ENCODE measurements at places on chromosomes 12 and 14.
A peak's percentile ranks its signal among the peaks of the same experiment; 100 is the strongest.

DNA sequence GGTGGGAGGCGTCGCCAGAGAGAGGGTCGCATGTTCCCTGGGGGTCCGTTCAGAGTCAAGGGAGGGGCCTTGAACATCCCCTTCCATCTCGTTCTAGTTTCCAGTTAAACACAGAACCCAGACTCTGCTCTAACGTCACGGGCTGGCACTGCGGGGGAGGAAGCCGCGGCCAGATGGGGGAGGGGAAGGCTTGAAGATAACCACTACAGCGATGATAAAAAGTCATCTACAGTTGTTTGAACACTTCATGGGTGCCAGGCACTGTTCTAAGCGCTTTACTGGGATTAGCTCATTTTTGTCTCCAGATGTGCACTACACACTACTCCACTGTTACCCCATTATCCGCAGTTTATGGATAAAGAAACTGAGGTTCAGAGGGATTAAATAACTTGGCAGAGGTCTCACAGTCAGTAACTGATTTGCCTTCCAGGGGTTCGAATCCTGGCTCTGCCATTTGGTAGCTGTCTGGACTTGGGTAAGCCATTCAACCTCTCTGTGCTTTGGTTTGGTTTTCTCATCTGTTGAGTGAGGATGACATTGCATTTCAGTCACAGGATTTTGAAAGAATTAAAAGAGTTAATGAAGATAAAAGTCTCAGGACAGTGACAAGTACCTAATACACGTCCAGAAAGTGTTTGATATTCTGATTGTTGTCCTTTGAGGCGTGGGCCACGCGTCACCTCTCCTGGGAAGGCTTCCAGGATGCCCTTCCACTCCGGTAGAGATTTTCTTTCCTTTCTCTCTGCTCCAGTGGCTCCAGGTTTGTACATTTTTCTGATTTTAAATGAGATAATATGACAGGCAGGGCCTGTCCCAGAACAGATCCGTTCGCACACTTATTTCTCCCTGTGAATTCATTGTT, 798 bp upstream of the RASAL1 start:
- peak; percentile 30 for DNase-seq

GRCh38 chr12:16524378-16524777, 81.6 kb downstream of the LMO3 start:
- no peak for DNase-seq

GRCh38 chr14:74064883-74065282, 19.4 kb downstream of the ALDH6A1 start:
- DNase-seq: peak; percentile 10

- DNase-seq: peak; percentile 27
Observed at GRCh38 chr12:75505706-75506312, 5.6 kb downstream of the KRR1 start.

DNA sequence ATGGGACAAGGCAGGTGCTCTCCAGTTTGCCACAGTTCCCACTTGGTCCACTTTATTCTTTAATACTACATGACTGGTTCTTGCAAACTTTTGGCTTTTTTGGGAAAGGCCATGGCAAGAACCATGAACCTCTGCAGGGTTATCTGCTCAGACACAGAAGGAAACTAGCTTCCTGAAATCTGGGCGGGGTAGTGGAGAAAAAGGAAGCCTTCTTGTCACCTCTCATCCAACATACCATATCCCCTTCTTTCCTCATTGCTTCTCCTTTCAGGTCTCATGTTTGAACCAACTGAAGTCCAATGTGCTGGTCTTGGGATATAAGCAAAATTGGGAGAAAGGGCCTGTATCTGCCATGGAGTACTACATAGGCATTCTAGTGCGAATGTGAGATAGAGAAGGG, 5.5 kb upstream of the KLHL33 start:
- no peak for DNase-seq

- DNase-seq: peak; percentile 60
Observed at GRCh38 chr14:73457041-73457923, 1.1 kb downstream of the NUMB start.

- peak; percentile 25 for DNase-seq
Observed at GRCh38 chr12:68374307-68374982, 42.3 kb upstream of the MDM1 start.

DNA sequence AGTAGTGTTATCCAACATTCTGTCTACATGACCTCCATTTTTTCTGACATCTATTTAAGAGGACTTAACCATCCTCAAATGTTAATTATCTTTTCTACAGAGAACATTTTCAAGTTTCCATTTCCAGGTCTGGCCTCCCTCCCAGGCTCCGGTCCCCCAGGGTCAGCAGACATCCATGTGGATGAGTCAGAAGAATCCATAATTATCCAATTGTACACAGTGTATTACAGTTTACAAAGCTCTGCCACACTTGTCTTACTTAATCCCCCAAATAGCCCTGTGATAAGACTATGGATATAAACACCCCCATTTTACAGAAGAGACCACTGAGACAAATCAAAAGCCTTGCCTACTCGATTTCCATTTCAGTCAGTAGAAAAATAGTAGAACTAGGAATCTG, 65.0 kb downstream of the SLC8A3 start:
- DNase-seq: no peak

DNA sequence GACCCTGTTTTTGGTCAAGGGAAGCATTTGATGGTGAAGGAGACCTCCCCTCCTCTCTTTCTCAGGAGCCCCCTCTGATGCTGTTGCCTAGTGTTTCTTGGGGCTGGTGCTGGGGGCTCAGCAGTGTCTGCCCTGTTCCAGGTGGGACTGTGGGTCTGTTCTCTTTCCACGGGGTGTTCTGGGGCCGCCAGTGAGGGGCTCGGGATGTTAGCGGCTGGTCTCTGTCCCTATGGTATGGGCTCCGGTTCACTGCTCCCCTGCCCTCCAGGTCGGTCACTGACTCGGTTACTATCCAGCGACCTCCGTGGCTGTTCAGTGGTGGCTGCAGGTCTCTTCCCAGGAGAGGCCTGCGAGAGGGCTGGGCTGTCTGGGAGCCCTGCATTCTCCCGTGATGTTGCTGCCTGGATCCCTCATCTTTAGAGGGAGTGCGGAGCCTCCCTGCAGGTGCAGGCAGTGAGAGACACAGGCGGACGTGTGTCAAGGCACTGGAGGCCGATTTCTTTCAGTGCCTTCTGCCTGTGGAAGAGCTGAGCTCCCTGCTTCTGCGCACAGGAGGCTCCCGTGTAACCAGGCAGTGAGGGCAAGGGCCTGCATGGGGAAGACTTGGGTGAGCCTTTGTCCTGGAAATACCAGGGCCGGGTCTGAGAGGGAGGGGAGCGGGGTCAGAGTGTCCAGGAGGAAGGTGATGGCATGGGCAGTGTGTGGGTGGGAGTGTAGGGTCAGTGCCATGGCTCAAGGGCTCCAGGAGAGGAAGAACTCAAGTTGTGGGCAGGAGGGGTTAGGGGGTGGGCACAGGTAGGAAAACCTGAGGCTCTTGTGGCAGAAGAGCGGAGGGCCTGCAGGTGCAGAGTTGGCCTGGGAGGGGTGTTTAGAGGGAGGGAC, 362.6 kb downstream of the TMEM121 start:
- DNase-seq: no peak

GRCh38 chr14:106845286-106846087, 1319.1 kb downstream of the TMEM121 start:
- no peak for DNase-seq

- DNase-seq: no peak
Observed at GRCh38 chr12:126362493-126362892, 1297.3 kb downstream of the AACS start.

GRCh38 chr12:122932207-122932606, 34.1 kb downstream of the ABCB9 start:
- DNase-seq: no peak

- DNase-seq: no peak
Observed at GRCh38 chr12:132046561-132046960, 96.8 kb downstream of the EP400 start.

DNA sequence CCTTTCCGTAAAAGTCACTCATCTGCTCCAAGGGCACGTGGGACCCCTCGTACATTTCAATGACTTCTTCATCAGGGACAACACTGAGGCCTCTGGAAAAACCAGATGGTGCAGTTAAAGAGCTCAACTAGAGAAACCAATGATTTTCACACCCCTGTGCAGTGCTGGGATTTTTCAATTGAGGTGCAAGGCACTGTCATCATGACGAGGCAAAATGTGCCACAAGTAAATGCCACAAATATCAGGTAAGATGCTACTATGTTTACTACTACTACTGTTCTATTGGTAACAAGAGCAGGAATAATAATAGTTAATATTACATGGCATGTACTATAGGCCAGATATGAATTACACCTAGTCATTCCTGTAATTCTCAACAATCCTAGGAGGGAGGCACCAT, 42.4 kb downstream of the NT5DC3 start:
- DNase-seq: peak; percentile 11

DNA sequence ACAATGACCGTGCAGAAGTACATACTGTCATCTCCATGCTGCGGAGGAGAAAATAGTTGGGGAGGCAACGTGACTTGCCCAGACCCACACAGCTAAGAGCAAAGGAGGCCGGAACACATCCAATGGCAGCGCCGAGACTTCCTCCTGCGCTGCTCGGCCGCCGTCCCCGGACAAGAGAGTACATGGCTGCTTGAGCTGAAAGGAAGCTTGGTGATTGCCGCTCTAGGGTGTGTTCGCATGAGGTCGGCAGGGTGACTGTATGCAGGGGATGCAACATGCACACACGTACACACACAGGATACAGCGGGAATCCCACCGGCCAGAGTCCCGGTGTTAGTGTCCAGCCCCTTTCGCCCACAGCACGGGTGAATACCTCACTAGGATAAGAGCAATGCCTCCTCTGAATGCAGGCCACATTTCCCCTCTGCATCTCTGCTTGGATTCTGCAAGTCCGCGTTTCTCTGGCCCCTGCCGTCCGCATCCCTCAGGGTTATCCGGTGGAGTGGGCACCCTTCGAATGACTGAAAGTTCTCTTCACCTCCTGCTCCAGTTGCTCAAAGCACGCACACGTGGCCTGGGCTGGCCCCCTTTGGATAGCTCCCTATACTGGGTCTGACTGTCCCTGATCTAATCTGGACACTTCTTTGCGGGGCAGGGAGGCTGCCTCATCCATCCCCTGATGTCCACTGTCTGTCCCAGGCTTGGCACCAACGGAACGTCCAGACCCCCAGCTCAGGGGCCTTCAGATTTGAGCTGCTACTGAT, 78.8 kb downstream of the GSC start:
- DNase-seq: no peak

DNA sequence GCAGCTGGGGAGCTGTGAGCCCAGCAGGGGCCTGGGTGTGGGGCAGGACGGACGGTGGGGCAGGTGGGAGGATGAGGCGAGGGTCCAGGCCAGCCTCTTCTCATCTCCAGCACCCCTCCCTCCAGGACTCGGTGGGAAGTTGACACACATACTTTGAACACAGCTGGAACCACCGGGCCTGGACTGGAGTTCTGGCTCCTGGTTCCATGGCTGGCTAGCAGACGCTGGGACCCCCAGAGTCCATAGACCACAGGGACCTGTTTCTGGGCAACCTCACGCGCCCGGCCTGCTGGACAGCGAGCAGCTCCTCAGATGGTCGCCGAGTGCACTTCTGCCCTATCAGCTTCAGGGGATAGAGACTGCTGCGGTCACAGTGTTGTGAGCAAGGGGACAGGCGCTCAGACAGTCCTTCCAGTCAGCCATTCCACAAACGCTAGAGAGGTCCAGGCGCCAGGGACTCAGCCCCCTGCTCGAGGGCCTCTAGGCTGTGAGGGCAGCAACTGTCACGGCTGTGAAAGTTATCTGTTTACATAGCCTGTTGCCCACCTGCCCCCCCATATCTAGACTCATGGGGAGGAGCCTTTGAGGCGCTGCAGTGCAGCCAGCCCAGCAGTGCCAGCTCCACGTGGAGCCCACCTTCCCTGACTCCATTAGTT, 25.2 kb downstream of the TCHP start:
- DNase-seq: no peak

- no peak for DNase-seq
Observed at GRCh38 chr12:6306599-6307220, 3.8 kb upstream of the PLEKHG6 start.

GRCh38 chr12:114614040-114614439, 69.9 kb downstream of the TBX3 start:
- no peak for DNase-seq

GRCh38 chr12:89702503-89702902, 6.1 kb downstream of the ATP2B1 start:
- DNase-seq: no peak

- DNase-seq: no peak
Observed at GRCh38 chr12:15963271-15963670, 52.1 kb downstream of the DERA start.

DNA sequence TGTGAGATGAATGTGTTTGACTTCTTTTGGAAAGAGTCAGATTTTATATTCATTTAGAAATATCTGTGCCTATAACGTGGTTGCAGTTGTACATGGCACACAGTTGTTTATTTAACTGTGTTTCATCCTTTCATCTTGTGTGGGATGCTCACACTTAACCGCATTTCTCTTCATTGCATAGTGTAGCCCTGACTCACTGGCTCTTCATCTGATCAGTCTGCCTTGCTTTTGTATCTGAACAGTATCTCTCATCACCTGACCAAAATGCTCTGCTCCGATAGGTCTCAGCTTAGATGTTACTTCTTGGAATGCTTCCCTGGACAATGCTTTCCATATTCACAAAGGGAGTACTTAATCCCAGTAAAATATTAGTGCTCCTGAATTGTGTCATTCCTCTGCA, 83.4 kb downstream of the PDE3A start:
- DNase-seq: no peak

DNA sequence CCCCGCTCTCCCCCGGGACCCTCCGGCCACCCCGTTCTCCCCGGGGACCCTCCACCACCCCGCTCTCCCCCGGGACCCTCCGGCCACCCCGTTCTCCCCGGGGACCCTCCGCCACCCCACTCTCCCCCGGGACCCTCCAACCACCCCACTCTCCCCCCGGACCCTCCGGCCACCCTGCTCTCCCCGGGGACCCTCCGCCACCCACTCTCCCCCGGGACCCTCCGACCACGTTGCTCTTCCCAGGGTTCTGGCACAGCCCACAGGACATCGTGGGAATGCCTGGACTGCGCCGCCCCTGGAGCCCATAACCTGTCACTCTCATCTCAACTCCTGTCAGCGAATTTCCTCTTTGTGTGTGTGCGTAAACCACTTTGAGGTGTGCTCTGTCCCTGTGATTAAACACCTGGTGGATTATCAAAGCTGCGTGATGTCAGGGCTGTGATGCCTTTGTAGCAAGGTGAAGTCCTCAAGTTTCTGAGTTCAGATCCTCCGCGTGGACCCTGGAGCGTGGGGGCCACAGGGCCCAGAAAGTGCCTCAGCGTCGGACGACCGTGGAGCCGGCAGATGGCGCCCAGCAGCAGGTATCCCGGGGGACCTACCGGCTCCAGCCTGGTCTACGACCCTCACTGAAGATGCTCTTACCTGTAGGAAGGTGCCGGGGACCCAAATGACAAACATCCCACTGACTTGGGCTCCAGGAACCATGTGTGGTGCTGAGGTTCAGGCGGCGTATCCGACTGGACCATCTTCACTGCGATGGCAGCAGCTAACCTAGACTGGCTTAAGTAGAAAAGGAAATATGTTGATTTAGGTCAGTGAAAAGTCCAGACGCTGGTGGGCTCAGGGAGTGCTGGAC, 63.2 kb upstream of the GALNT9 start:
- no peak for DNase-seq

Measured in erythroblast (primary cell).